ENCODE measurements at places on chromosomes 5 and 9.

DNA sequence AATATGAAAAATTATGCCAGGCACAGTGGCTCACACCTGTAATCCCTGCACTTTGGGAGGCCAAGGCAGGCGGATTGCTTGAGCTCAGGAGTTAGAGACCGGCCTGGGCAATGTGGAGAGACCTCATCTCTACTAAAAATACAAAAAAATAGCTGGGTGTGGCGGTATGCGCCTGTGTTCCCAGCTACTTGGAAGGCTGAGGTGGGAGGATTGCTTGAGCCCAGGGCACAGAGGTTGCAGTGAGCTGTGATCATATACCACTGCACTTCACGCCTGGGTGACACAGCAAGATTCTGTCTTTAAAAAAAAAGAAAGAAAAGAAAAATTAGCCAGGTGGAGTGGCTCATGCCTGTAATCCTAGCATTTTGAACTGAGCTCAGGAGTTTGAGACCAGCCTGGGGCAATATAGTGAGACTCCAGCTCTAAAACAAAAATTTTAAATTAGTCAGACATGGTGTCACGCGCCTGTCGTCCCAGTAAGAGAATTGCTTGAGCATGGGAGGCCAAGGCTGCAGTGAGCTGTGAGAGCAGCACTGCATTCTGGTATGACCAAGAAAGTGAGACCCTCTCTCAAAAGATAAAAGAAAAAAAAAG is 18.0 kb downstream of the PLAA start:
- DNase-seq = no peak

- no peak for DNase-seq
Observed at GRCh38 chr9:74503219-74503618, 6.1 kb downstream of the RORB start.

DNA sequence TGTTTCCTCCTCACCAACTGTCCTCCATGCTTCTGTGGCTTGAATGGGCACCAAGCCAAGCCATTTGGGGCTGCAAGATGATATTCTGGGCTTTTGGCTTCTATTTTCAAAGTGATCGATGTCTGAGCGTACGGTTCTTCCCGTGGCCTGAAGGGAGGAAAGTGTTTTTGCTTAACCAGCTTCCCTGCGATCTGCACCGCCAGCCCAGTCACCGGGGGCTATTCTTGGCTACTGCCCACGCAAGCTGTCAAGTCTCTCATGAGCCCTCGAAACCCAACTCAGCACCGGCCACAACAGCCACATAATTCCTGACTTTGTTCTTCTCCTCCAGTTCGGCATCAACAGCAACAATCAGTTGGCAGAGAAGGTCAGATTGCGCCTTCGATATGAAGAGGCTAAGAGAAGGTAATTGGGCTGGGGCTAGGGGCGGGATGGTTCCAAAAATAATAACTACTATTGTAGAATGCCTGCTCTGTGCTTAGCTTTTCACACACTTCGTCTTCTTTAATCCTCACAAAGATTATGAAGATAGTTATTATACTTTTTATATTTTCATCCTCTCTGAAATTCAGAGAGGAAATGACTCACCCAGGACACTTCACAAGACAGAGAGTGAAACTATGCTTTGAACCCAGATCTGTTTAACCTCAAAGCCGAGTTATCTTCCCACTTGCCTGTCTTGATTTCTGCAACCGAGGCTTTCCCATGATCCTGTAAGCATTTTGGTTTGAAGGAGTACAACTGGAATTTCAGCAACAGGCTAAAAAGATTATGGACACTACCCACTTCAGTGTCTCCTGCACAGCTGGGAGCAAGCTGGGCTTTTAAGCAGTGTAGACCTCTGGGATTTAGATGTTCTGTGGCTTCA is 76.4 kb upstream of the RARS1 start:
- no peak for DNase-seq

- no peak for DNase-seq
Observed at GRCh38 chr9:84874022-84874421, 204.5 kb downstream of the NTRK2 start.

- no peak for DNase-seq
Observed at GRCh38 chr5:82639393-82640144, 361.4 kb upstream of the RPS23 start.

DNA sequence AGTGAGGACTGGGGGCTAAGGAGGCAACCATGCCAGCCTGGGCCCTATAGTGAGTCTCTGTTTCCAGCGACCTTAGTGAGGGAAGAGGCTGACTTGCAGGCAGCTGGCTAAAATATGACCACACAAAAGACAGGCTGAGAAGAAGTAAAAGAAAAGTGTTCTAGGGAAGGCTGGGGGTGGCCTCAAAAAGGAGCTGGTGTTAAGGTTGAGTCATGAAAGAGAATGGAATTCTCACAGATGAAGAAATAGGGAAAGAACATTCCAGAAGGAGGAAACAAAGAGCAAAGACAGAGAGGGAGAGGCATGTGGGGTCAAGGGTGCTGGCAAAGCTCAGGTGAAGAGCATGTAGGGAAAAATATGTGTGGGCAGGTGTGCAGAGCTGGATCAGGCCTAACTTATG is 302.7 kb upstream of the RFX3 start:
- DNase-seq = no peak

- DNase-seq = no peak
Observed at GRCh38 chr5:177232761-177233160, 70.8 kb downstream of the RAB24 start.

DNA sequence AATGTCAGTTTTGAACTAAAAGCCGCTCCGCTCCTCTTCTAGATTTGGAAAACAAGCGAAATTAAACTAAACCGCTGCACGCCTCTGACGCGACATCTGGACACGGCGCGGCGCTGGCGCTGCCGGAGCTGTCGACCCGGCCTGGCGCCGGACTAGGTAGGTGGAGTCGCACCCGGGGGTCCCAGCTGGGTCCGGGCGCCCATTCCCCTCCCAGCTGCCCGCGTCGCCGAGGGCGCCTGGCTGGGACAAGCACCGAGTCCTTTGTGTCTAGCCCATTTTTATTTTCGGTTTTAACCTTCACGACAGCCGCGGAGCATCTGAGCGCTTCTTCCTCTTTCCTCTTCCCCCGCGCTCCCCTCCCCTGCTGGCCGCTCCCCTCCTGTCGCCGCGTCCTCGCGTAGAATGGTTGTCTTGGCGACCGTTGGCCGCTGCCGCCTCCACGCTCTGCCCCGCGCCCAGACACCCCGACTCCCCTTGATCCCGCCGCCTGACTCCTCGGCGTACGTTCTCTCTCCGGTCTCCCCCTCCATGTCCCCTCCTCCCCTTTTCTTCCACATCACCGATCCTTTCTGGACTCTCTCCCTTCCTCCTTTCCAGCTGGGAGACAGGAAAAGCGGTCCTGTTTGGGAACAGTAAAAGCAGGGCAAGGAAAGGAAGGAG is 545 bp downstream of the CDKN2B-AS1 start:
- peak; percentile 90 for DNase-seq

- DNase-seq = no peak
Observed at GRCh38 chr5:131305138-131305689, 41.4 kb downstream of the CDC42SE2 start.

DNA sequence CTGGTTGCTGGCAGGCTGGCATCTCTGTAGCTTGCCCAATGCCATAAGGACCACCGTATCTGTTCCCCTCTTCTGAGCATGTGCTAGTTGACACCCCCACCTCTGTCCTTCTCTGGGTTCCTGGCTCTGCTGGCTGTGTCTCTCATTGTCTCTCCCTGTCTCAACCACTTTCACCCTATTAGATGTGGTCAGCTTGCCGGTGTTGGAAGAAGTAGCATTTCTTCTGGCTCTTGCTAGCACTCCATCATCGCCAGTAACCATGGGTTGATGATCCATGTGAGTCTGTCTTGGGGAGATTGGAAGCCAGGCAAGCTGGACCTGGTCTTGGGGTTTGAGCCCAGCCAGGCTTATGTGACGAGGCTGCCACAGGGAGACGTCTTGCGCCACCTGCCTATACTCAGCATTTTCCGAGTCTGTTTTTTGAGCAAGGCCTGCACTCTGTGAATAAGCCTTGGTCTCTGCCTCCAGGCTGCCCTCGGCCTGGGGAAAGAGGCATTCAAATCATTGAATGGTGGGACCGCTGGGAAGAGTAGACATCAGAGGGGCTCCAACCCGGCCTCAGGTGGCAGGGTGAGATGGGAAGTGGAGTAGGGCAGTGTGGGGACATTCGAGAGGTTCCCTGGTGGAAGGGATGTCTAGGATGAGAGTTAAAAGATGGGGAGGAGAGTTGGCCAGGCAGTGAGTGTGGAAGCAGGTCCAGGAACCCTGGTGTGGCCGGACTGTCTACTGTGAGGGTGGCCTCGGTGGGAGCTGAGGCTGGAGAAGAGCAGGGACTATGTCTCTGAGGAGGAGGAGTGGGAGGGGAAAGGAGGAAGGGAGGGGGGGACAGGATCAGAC is 74.3 kb downstream of the ZNF618 start:
- no peak for DNase-seq

DNA sequence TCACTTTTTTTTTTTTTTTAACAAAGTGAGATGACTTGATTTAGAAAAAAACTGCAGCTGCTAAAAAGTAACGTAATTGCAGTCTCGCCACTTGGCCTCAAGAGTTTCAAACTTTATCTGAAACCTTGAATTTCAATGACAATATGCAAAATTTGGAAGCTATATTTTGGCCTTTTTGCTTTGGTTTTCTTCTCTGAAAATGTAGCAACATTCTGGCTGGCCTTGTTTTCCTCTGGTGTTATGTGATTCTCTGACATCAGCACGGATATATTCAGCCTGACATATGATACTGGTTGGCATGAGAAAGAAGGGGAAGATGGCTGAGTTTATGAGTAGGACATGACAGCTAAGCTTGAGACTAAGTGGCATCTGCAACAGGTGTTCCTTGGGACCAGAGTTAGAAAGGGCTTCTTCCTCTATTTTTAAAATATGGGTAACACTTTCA is 136.5 kb downstream of the MEF2C start:
- DNase-seq = peak; percentile 69

GRCh38 chr9:76891279-76891678 is 14.6 kb downstream of the PRUNE2 start:
- no peak for DNase-seq

- DNase-seq = no peak
Observed at GRCh38 chr5:156329171-156329611, 2.2 kb downstream of the SGCD start.

GRCh38 chr5:96121364-96121763 is 159.7 kb upstream of the ELL2 start:
- DNase-seq = no peak

- no peak for DNase-seq
Observed at GRCh38 chr9:6620796-6621195, 24.7 kb downstream of the GLDC start.

- DNase-seq = no peak
Observed at GRCh38 chr5:96297290-96297689, 135.8 kb downstream of the PCSK1 start.

DNA sequence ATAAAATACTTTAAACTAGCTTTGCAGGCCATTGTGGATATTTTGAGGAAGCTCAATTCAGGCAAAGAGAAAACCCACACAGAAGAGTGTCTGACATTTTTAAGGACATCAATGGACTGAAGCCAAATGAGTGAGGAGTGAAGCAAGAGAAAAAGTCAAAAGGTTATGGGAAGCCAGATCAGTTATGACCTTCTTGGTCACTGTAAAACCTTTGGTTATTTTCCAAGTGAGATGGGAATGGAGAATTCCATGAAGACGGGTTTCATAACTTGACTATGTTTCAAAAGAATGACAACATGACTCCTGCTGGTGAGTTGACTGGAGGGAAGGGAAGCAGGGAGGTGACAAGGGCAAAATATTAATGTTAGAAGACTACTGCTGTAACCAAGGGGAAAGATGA is 585.2 kb downstream of the EFNA5 start:
- DNase-seq = no peak

- DNase-seq = no peak
Observed at GRCh38 chr5:176762489-176762888, 47.9 kb upstream of the UNC5A start.
